ENCODE measurements at places on chromosomes 1 and 21. TPM values are rescaled to one million over a fixed set of nuclear protein-coding genes. Genes with fewer than 3 reads are reported as not detected.

DNA sequence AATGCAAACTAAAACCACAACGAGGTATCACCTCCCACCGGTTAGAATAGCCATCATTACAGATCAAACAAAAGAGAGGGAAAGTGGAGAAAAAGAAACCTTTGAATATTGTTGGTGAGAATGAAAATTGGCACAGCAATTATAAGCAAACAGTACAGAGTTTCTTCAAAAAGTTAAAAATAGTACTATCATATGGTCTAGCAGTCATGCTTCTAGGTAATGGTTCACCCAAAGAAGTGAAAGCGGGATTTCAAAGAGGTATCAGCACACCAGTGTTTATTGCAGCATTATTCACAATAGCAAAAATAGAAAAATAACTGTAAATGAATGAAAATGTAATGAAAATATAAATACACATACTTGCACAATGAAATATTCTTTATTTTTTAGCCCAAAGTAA is 8.2 kb downstream of the OR2T10 start:
- no peak for DNase-seq

DNA sequence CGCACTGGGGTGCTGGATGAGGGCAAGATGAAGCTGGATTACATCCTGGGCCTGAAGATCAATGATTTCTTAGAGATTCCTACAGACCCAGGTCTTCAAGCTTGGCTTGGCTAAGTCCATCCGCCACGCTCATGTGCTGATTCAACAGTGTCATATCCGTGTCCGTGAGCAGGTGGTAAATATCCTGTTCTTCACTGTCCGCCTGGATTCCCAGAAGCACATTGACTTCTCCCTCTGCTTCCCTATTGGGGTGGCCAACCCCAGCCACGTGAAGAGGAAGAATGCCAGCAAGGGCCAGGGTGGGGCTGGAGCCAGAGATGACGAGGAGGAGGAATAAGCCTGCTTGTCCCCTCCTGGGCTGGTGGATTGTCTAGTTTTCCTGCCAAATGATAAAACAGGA is 2.2 kb upstream of the CBR3 start:
- DNase-seq, result no peak

HAO2 gene
- 0.11 TPM for polyA plus RNA-seq

KRTAP10-2 gene
- not detected for polyA plus RNA-seq

CITED4 gene
- 3.6 TPM for polyA plus RNA-seq

F13B gene
- polyA plus RNA-seq, result not detected

- DNase-seq, result no peak
Measured at GRCh38 chr1:21703318-21703963, 34.3 kb upstream of the RAP1GAP start.

PACC1 gene
- polyA plus RNA-seq, result 7.4 TPM

GRCh38 chr1:25183126-25183980 is 48.9 kb downstream of the SYF2 start:
- no peak for DNase-seq

CD48 gene
- 6.5 TPM for polyA plus RNA-seq

DNA sequence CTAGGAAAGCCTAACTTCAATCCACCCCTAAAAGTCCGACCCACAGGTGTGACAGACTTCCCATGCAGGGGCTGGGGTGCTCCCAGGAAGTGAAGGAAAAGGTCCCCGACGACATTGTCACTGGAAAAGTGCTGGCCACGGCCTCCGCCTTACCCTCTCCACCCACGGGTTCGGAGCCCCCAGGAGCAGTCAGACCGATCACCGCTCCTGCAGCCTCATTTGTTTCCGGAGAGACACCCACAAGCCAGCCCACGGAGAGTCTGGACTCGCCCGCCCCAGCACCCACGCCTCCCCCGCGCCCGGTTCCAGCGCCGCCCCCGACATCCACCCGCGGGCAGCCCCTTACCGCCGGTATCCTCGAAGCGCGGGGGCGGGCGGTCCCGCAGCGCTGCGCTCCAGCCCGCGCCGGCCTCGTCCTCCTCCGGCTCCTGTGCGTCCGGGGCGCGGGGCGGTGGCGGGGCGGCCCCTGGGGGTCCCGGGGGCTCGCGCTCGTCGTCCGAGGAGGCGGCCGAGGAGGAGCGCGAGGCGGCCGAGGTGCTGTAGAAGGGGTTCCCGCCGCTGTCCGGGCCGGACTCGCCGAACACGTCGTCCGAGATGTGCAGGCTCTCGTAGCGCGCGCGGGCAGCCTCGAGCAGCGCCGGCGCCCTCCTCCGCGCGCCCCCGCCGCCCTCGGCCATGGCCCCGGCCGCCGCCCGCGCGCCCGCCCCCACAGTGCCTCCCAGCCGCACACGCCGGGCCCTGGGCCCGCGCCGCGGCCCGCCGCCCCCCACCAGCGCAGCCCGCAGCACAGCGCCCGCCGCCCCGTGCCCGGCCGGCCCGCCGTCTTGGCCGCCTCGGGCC is 660 bp downstream of the PGBD5 start:
- DNase-seq, result no peak

DNA sequence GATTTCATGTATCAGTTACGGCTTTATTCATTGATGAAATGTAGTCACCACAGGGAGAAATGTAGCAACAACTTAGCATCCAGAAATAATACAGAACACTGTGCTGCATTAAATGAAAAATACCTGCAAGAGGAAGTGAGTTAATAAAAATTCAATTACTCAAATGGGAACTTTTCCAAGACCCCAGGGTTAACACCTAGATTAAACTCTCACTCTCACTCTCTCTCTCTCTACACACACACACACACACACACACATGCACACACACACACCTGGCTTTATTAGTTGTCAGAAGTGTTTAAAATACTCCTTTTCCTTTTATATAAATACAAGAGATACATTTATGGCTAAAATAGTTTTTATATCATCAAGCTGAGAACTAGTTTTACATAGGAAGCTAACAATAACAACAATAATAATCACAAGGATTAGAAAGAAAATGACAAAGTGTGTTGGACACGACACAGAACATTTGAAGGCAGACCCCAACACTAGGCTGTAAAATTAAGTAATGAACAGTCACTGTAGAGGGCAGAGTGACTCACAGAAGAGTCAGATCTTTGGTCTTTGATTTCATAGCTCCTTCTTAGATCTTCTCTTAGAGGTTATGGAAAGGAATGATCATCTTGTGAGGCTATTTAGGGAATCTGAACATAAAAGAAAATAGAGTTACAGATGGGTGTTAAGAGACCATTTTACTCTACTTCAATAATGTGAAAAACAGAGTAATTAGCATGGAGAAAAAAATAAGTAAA is 1266.0 kb upstream of the ADGRL2 start:
- DNase-seq, result no peak

DNA sequence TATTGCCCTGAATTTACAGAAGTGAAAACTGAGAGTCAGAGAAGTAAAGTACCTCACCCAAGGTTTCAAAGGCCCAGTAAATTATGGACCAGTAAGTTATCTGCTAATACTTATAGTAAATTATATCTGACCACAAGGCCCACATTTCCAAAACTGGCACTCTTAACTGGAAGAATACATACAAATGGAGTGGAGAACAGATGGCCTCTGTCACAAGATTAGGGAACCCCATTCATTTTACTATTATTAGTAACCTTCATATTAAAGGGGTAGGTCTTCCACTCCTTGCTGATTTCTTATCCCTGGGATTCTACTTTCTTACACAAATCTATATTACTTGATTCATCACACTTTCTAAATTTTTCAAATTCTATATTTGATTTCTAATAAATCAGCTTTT is 588.8 kb downstream of the NEGR1 start:
- no peak for DNase-seq

DNA sequence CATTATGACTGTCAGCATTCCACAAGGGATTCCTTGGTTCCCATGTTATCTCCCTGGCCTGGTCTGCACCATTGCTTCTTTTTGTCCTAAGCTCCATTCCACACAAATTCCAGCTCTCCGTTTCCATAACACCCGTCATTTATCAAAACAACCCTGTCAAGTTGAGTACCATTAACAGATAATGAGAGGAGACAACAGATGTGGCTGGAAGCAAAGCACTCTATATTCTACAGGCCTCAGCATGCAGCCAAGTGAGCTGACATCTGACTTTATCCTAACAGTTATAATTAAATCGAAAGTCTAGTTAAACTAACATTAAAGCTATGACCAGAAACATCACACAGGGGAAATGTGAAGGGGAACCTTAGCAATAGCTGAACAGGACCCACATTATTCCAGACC is 110.4 kb downstream of the RERE start:
- DNase-seq, result no peak

DNA sequence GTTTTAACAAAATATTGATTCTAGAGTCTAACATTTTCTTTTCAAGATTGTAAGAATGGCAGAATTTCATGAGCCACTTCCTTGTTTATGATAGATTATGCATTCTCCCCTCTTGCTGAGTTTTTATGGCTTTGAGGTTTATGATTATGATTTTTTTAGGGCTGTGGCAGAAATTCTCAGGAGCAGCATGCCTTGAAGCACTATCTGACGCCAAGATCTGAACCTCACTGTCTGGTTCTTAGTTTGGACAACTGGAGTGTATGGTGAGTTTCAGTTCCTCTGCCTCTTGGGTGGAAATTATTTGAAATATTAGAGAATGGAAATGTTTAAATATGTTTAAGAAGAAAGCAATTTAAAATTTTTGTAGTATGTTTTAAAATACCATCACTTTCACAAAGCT is 10.2 kb downstream of the USP16 start:
- DNase-seq, result no peak

AQP10 gene
- polyA plus RNA-seq, result 0.31 TPM

DNA sequence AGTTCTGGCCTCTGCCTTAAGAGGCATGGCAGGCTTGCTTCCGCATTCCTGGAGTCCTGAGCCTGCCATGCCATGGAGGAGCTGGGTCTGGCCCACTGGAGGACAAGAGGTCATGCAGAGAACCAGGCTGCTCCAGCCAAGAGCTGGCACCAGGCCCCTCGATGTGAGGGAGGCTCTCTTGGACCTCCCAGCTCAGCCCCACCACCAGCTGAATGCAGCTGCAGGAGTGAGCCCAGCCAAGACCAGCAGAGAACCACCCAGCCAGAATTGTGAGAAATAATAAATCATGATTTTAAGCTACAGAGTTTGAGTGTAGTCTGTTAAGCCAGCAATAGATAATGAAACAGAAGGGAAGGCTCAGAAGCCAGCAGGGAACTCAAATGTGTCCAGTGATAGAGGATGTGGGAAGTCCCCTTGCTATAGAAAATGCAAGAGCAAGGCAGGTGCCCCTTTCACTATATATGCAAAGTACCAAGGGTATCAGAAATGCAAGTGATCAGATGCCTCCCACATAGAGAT is 118.4 kb downstream of the HIVEP3 start:
- peak; percentile 82 for DNase-seq

DNA sequence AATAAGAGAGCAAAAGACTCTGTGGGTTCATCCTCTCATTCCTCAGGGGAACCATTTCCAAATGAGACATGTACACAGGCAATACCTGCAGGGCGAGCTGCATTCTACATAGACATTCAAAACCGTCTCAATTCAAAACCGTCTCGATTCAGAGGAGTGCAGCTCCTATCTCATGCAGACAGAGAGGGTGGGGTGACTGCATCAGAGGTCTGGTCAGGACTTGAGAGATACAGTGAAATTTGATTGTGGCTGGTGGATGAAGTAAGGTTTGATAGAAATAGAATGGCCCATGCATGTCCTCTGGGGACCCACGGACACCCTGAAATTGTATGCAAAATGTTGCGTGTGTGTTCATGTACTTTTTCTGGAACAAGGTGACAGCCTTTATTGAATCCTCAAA is 27.3 kb downstream of the TEX35 start:
- DNase-seq, result no peak

B3GALT5 gene
- 1.1 TPM for polyA plus RNA-seq

GCSAML gene
- polyA plus RNA-seq, result 0.17 TPM

GRCh38 chr1:1451696-1452364 is 2.3 kb downstream of the ATAD3C start:
- peak; percentile 62 for DNase-seq

- no peak for DNase-seq
Measured at GRCh38 chr1:64632936-64633335, 111.9 kb upstream of the RAVER2 start.

DNA sequence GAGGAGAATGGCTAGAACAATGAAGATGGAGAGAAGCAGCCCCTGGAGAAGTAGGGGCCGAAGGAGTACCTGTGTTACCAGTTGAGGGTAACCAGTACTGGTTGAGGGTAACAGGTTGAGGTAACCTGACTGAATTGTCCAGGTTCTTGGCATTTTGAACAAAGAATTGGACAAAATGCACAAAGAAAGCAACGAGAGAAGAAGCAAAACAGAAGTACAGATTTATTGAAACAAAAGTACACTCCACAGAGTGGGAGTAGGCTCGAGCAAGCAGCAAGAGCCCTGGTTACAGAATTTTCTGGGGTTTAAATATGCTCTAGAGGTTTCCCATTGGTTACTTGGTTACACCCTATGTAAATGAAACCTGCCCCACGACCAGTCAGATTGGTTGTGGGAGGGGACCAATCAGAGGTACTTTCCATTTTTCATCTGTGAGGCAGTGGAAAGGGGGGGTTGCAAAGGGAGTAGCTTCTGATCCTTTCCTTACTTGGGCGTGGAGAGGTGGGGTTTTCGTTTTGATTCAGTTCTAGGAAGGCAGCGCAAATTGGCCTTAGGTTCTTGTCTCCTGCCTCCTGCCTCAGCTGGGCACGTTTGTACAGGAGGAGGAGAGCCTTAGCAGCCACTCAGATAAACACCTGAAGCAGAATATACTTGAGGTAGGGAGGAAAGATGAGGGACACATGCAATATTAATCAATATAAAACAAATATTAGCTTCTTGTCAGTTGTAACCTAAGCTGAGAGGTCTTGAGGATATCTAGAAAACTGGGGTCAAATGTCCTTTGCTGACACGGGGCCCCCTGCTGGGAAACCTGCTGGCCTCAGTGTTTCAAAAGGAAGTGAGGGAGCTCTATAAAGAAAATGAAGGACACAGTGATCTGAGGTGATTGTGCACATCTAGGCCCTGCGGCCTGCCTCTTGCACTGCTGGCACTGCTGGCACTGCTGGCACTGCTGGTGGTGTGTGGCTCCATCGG is 14.3 kb upstream of the LSM10 start:
- no peak for DNase-seq

- DNase-seq, result no peak
Measured at GRCh38 chr1:42618866-42619265, 39.4 kb upstream of the PPIH start.

DNA sequence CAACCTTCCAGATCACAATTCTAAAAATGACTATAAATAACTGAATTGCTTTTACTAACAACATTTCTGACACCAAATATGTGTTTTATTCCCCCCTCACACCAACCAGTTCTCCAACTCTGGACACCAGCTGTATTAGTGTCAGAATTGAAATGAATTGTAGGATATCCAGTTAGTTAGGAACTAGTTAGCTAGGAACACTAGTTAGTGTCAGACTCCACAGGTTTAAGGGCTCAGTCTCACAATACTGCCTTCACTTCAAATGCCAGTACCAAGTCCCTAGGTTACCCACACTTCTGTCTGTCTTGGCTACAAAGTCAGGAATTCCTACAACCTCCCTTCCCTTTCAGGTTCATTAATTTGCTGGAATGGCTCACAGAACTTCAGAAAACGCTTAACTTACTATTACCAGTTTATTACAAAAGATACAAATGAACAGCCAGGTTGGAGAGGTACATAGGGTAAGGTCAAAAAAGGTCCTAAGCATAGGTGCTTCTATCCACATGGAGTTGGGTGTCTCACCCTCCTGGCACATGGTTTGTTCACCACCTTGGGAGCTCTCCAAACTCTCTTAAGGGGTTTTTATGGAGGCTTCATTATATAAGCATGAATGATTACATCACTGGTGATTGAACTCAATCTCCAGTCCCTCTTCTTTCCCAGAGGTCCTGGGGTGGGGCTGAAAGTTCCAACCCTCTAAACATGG is 4.2 kb downstream of the STXBP3 start:
- DNase-seq, result no peak

ZFP69B gene
- 5.6 TPM for polyA plus RNA-seq

GRCh38 chr1:17069452-17070162 is 15.8 kb upstream of the SDHB start:
- DNase-seq, result no peak

CDA gene
- 0.36 TPM for polyA plus RNA-seq

FAM78B gene
- 0.89 TPM for polyA plus RNA-seq

BEST4 gene
- 0.87 TPM for polyA plus RNA-seq
